ENCODE measurements at places on chromosomes 3 and 15.

GRCh38 chr3:11600501-11601282 is 43.0 kb downstream of the VGLL4 start:
- DNase-seq = no peak

DNA sequence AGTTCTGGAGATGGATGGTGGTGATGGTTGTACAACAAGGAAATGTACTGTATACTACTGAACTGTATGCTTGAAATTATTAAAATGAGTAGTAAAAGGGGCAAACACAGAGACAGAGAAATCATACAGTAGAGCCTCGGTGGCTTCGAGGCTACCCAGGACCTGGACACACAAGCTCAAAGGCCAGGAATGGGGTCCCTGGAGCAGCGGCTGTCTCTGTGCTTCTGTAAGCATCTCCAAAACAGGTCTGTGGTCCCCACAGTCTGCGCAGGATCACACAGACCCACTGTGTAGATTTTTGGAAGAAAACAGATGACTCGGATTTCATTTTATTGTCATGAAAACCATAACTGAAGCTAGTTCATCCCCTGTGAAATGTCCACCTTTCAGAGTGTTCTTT is 39.7 kb downstream of the PGPEP1L start:
- no peak for DNase-seq

- DNase-seq = no peak
These were observed 23.9 kb upstream of the CTXND1 start for GRCh38 chr15:80275961-80276360.

GRCh38 chr15:73914145-73914544 is 12.1 kb upstream of the LOXL1 start:
- no peak for DNase-seq

GRCh38 chr3:62874711-62875557 is at the start of gene CADPS:
Gene CADPS, minus strand, starts transcription at chr3:62875416. Its CDS starts 387 bp downstream, at chr3:62875029.
- DNase-seq = no peak
